ENCODE measurements at places on chromosomes 1 and 21.

- DNase-seq = peak; percentile 47
Observed at GRCh38 chr1:29706936-29707335, 470.6 kb downstream of the PTPRU start.

DNA sequence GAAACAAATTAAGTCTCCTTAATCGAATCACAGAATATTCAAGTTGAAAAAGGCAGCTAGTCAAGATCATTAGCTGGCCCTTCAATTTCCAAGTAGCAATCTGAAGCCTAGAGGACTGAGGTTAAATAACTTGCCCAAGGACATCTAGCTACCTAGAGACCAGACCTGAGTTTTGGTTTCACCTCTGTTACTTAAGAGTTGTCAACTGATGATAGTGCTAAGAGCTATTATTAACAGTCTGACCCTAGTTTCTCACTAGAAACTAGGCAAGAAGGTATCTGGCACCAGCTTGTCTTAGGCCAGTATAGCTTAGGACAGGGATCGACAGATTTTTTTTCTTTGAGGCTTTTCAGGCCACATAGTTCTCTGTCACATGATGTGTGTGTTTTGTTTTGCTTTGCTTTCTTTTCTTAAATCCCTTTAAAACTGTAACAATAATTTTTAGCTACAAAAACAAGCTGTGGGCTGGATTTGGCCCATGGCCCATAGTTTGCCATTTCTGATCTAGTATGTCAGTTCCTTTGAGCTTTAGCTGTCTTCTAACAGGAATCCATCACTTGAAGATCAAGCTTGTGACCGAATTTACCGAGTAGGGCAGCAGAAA lies 23.2 kb downstream of the TRIM45 start:
- DNase-seq = no peak

DNA sequence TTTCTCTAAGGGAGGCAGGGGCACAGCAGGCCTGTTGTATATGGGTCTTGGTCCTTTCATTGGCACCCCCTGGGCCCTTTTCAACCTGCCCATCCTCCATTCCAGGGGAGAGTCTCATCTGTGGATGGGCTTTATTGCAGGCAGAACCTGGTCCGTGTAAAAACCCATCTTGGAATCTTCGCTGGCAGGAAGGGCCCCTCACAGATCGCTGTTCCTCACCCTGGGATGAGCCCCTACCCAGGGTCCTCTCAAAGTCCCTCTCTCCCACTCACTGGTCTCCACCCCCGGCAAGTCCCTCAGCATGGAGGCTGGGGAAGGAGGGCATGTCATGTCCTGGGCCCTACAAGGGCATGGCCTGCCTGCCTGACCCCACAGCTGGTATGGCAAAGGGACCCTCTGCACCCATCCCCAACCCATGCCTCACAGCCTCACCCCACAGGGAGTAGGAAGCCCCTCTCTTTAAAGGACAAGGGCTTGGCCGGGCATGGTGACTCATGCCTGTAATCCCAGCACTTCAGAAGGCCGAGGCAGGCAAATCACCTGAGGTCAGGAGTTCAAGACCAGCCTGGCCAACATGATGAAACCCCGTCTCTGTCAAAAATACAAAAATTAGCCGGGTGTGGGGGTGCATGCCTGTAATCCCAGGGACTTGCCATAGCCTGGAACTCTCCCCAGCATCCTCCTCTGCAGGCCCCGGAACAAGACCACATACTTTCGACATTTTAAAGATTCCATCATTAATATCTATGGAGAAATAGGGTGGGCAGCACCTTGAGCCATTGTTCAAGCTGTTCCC lies 13.2 kb upstream of the CDA start:
- no peak for DNase-seq

DNA sequence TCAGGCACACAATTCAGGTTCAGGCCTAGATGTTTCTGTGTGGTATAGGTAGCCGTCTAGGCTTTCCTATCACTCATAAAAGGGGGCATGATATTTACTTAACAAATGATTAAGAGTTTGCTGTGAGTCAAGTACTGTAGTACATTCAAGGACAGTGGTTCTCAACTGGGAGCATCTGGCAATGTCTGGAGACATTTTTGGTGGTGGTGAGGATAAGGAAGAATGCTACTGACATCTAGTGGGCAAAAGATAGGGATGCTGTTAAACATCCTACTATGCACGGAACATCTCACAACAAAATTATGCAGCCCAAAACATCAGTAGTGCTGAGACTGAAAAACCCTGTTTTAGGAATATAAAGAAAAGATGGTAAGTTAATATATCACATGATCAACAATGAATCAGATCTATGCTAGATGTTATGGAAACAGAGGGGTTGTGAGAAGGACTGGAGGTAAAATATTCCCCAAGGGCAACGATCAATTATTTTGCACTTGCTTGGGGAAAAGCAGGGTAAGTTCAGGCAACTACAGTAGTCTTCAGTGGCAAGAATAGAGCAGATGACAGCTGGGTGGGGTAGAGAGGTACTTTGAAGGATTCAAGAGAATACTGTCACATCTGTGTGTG lies 4.9 kb downstream of the DNTTIP2 start:
- DNase-seq = no peak

DNA sequence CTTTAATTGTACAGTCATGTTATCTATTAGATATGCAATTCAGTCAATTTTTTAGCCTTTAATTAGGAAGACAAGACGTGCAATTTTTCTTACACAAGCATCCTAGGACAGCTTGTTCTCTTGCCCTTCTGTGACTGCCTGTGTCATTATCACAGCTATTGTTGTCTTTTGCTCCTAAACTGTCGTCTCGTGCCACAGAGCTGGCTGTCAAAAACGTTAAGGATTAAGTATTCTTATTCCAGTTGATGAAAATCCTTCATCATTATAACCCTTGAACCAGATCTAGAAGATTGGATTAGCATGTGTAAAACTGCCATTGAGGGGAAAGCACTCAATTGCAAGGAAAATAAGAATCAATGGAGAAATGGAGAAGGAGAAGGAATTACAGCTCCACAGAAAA lies 43.8 kb upstream of the AIM2 start:
- DNase-seq = no peak

GRCh38 chr1:15187175-15188129 lies 33.9 kb downstream of the TMEM51 start:
- DNase-seq = no peak

GRCh38 chr1:78370779-78371482 lies 119.8 kb upstream of the PTGFR start:
- no peak for DNase-seq

DNA sequence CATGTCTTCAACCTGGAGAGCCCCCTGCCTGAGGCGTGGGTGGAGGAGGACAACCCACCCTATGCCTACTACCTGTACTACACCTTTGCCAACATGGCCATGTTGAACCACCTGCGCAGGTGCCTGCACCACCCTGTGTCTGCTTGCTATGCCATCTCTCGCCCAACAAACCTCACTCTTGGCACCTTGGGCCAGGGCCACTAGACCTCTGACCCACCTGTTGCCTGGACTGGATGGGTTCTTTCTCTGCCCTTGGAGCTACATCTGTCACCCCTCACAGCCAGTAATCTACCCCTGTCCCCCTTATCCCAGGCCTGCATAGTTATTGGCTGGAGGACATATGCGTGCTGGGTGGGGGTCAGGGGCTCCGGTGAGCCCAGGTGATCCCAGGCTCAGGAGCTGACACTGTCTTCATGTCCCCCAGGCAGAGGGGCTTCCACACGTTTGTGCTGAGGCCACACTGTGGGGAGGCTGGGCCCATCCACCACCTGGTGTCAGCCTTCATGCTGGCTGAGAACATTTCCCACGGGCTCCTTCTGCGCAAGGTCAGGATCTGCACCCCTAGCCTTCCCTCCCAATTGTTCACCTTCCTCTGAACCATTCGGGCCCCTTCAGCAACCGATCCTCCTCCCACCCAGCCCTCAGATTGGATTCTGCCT lies 9.9 kb downstream of the AMPD2 start:
- DNase-seq = no peak

GRCh38 chr1:234827656-234828055 lies 217.7 kb upstream of the IRF2BP2 start:
- no peak for DNase-seq

DNA sequence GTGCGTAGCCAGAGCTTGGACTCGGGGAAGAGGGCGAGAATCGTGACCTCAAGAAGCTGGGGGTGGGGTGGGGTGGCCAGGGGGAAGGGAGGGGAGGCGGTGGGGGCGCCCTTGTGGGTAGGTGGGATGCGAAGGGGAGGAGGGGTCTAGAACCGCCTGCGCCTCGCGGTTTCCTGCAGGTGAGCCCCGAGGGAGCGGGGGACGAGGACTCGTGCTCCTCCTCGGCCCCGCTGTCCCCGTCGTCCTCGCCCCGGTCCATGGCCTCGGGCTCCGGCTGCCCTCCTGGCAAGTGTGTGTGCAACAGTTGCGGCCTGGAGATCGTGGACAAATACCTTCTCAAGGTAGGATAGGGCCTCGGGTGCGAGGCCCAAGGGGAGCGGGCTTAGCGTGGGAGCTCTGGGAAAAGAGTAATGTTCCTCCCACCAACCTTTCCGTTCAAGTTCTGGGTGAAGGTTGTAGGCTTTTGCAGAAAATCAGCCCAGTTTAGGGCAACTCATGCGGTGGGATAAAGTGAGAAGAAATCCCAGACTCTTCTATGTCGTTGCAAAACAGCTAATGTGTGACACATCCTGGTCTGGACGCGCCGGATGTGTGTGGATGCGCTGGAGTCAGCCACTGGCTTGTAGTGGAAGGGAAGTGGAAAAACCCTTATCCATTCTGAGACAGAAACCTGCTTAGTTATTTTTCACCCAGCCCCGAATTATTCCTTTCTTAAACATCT lies 2.9 kb downstream of the LHX8 start:
- DNase-seq = peak; percentile 20

DNA sequence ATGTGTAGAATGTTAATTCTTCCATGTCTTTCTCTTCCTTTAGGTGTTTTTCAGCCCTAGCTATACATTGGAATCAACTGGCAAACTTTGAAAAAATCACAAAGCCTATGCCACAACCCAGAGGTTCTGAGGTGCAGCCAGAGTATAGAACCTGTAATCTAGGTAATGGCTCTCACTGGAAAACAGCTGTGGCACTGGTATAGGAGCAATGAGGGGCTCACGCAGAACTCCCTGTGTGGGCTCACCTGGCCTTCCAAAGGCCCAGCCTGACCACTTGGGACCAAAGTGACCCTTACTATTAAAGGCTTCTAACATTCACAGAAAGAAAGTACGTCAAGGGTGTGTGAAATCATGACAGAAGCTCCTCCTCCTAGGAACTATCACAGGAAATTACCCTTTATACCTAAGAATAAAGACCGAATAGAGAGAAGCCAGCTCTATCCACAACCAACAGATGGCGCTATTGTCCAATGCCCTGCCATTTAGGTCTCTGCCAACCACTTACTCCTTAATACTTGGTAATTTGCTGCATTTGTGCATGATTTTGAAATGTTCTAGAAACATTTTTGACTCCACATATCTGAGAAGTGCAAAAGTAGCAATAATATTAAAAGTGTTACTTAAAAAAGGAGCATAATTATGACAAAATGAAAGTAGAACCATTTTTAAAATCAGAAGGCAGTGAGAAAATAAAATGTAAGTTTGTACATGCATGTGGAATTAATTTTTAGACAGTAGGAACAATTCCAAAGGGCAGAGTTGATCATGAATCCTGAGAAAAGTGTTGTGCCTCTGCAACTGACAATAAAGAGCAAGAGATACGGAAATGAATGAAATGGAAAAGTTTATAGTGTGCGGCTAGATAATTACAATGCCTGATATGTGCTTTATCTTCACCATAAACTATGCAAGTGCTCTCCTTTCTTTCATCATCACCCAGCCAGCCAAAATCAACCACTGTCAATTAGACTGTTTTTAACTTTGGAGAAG lies 93.1 kb upstream of the HAO2 start:
- DNase-seq = peak; percentile 35

- peak; percentile 29 for DNase-seq
Observed at GRCh38 chr1:67937651-67938050, 104.4 kb upstream of the GNG12 start.

GRCh38 chr1:175783126-175783722 lies 39.8 kb upstream of the TNR start:
- DNase-seq = no peak

DNA sequence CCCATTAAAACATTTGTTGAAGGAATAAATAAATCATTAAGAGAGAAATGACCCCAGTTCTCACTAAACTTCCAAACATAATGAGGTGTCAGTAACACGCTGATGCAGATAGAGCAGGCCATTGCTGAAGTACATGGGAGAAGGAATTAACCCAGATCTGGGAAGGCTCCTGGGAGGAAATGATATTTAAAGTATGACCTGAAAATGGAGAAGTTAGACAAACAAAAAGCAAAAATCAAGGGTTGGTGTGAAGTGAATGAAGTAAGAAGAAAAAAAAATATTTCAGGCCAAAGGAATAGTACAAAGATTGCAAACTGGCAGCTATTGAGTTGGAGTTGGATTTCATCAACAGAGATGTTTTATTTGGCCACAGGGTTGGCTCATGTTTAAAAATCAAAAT lies 71.4 kb downstream of the RGS2 start:
- no peak for DNase-seq

GRCh38 chr1:4016351-4017130 lies 116.5 kb upstream of the C1orf174 start:
- no peak for DNase-seq

GRCh38 chr21:25578056-25578961 lies 29.0 kb downstream of the MRPL39 start:
- DNase-seq = no peak

DNA sequence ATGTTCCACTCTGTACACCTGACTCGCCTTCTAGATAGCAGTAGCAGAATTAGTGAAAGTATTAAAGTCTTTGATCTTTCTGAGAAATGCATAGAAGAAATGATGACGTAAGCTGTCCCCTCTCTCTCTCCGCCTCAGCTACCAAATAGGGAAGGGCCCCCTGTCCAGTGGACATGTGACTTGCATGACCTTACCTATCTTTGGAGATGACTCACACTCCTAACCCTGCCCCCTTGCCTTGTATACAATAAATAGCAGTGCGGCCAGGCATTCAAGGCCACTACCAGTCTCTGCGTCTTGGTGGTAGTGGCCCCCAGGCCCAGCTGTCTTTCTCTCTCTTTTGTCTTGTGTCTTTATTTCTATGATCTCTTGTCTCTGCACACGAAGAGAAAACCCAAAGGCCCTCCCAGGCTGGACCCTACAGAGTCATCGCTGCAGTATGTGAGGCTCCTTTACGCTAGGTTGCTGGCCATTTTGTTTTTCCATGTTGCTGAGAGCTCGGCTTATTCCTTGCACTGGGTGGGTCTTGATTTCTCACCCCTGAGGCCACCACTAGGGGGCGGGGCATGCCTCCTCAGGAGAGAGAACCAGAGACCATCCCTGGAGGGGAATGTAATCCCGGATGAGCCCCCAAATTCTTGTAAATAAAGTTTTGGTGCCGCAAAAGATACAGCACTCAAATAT lies 16.0 kb upstream of the ZBTB8B start:
- DNase-seq = no peak

DNA sequence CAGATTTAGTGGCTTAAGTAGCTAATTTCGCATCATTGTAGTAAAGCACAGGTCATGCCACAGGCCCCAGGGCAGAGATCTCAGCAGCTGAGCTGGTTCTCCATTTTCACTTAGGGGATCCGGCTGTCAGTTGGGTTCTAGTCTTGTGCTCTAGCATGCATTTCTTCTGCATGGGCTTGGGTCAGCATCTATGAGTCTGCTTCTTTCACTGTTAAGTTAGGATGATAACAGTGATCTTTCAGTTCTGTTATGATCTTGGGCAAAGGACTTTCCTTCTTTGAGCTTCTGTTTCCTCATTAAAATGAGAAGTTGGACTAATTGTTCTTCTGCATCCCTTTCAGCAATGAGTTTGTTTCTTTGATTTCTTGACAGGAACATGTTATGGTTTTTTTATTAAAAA lies 123.6 kb upstream of the DNAH14 start:
- DNase-seq = no peak

- no peak for DNase-seq
Observed at GRCh38 chr1:177119311-177119710, 45.2 kb downstream of the ASTN1 start.

Data from femur (tissue), 1 donor.